Amygdala (tissue), 56 donors: ENCODE measurements at places on chromosomes 3 and 15.

DNA sequence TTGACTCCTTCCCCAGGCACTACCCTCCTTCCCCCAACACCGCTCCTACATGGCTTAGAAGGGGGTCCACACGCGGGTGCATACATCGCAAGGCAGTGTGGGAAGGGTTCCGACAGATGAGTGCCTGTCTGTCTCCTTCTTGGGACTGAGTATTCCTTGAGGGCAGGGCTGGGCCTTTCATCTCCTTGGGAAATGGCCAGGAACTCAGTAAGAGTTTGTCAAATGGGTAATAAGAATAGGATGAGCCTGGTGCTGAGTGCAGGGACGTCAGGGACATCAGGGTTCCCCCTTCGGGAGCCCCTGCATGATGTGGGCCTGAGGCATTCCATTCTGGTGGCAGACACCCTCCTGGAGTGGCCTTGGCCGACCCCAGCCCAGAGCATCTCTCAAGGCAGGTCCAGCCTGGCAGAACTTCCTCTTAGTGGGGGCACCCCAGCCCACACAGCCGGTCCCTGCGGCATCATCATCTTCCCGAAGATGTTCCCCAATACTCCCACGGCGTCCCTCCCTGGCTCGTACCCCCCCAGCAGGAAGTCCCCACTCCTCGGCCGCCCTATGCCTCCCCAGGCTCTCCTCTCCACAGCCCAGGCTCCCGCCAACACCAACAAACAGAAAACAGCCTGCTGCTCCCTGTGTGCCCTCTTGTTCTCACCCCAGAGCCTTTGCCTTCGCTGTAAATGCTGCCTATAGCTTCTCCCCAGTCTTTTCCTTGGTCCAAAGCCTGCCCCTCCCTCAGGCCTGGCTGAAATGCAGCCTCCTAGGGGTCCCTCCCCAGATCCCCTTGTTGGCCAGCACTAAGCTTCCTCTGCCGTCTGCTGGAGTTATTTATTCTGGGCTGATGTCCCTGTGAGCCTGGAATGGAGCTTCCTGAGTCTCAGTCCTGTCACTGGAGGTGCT is 67.5 kb upstream of the LCTL start:
- DNase-seq = no peak

GRCh38 chr3:62686503-62687294 is 188.5 kb downstream of the CADPS start:
- no peak for DNase-seq

- DNase-seq = no peak
Observed at GRCh38 chr3:25503898-25504301, 75.8 kb downstream of the RARB start.

- DNase-seq = no peak
Observed at GRCh38 chr15:87741350-87741749, 515.2 kb downstream of the NTRK3 start.

- no peak for DNase-seq
Observed at GRCh38 chr3:31661286-31661685, 128.6 kb downstream of the STT3B start.

DNA sequence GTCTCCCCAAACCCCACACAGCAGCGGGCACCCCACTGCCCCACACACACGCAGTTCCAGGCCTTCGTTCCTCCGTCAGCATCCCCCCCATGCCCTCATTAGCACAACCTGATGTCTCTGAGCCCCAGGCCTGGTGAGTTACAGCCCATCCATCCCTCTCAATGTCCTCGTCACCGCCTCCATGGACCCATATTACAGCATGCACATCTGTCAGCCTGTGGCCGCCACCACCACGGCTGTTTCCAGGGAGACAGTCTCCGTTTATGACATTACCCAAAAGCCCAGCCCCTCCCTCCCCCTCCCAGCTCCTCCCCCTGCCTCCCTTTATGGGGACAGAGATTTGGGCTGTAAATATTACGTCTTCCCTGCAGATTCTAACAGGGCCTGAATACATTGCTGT is 143.1 kb upstream of the LINGO1 start:
- no peak for DNase-seq
